ENCODE measurements at places on chromosomes 2 and 18.
A peak's percentile ranks its signal among the peaks of the same experiment; 100 is the strongest.

DNA sequence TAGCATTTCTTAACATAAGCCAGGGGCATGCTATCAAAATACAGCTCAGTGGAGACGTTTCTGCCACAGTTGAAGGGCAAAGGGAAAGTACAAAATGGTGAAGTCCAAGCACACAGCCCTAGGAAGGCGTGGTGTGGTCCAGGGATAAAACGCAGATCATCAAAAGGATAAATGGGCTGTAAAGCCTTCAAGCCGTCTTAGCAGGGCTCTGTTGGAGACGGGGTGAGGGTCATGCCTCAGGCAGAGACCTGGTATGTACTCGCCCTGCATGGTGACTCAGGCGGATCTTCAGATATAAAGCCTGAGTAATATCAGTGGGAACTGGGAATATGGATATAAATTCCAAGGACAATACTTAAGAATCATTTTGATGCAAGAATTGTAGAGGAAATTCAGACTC, 61.2 kb downstream of the NGEF start:
- DNase-seq: no peak

DNA sequence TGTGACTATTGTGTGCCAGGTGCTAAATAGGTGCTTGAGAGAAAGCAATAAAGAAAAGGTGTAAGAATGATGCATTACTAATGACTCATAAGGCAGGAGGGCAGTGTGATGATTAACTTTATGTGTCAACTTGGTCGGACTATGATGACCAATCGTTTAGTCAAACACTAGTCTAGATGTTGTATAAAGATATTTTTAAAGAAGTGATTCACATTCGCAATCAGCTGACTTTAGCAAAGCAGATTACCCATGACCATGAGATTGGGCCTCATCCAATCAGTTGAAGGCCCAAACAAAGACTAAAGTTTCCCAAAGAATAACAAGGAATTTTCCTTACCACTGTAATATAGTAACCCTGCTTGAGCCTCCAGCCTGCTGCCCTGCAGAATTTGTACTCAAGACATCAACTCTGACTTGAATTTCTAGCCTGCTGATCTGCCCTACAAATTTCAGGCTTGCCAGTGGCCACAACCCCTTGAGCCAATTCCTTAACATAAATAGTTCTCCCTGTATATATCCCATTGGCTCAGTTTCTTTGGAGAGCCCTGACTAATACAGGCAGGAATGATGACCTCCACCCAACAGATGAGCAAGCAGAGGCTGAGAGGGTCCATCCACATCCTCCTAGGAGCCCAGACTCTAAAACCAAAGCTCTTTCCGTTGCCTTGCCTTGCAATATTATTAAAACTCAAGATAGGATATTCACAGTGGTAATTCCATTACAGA, 132.6 kb downstream of the ACTR3 start:
- peak; percentile 55 for DNase-seq

GRCh38 chr18:13501891-13502290, 224.5 kb downstream of the FAM210A start:
- no peak for DNase-seq

DNA sequence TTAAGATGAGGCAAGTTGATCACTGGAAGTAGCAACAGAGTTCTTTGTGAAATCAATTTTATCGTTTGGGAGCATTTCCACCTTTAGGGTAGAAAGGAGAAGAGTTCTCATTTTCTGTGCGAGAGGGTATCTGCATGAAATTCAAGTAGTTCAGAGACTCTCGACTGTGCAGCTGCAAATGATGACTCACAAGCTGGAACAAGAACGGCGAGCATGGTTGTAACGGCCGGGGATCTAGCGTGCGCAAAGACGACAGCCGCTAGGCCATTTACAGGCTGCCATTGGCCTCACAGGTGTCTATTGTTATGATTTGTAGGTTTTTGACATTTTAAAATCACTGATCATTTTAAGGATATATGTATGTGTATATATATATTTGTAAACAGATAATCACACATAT, 5.2 kb downstream of the KLHL29 start:
- no peak for DNase-seq

All from AG04450 (cell line).